Cortex of kidney (tissue), 1 donor: ENCODE measurements at places on chromosomes 4 and X.

DNA sequence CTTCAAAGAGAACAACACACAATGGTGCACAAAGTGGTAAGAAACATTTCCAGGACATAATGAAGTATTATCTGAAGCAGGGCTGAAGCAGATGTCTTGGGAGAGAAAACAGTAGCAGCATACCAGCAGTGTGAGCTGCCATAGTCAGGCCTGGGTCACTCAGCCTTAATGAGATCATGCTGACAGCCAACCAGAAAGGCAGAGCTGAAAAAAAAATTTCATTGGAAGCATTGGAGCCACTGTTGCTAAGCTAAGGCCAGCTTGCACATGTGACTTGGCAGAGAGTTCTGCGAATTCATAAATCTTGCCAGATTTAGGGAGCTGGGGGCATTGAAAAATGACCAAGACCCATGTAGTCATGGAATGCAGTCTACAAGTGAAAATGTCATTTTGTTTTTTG is 444.0 kb upstream of the PITX2 start:
- no peak for DNase-seq

GRCh38 chr4:18077808-18078207 is 56.3 kb upstream of the LCORL start:
- no peak for DNase-seq

- no peak for DNase-seq
These were observed 8.1 kb downstream of the RPL9 start for GRCh38 chr4:39450618-39451017.

- no peak for DNase-seq
These were observed 752.3 kb upstream of the NDST4 start for GRCh38 chr4:115865736-115866135.

DNA sequence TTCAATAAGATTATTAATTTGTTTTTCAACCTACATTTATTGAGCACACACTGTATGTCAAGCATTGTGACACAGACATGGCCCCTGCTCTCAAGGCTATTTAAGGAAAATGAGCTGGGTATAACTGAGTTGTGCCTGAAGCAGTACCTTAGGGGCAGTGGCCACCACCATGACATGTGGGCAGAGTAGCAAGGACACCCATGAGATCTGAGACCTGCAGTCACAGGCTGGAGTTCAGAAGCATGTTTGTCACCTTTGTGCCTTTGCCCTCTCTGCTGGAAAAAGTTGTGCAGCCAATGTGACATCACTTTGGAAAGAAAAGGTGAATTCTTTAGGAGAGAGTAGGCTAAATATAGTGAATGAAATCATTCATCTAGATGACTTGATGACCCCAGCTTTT is 501.3 kb downstream of the BCOR start:
- DNase-seq: no peak

GRCh38 chr4:112664611-112665010 is 27.7 kb downstream of the LARP7 start:
- no peak for DNase-seq

- no peak for DNase-seq
These were observed 115.7 kb downstream of the RCHY1 start for GRCh38 chr4:75398501-75398900.

DNA sequence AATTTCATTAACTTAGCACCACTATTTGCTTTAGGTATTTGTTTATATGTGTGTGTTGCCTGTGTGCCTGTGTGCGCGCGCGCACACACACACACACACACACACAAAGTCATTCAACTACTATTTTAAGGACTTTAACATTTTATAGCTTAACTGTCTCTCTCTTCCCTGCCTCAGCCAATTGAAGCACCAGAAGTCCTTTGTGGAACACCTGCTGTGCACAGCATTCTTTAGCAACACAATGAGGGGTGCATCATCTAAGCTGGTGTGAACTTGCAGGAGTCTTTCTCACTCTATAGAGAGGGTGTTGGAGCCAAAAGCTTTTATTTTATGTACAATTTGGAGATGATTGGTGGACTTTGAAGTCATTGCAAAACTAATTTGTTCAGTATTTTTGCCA is 31.3 kb downstream of the SLIT2 start:
- DNase-seq: no peak

DNA sequence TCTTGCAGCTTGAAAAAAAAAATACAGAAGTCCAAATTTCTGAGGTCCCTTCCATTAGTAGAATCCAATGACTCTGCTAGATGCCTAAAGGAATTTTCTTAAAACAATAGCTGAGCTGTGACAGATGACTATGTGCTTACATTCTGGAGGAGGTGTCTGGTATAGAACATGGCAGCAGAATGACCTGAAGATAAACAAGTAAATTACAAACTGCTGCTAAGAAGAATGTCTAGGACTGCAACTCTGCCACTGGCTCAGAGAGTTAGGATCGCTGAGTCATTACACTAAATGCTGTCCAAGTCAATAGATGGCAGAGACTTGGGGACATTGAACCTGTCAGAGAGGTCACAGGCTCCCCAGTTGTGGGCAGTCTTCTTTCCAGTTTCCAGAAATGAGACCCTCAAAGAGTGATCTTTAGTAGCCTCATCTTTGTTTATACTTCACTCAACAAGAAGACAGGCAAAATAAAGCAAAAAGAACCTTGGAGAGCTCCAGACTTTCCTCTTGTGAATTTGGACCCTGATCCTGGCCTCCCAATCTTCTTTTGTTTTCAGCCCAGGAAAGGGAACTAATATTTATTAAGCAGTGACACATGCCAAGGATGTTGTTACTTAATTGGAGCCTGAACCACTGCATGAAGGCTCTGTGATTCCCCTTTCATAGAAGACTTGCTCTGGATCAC is 56.4 kb upstream of the SCML1 start:
- DNase-seq: no peak

DNA sequence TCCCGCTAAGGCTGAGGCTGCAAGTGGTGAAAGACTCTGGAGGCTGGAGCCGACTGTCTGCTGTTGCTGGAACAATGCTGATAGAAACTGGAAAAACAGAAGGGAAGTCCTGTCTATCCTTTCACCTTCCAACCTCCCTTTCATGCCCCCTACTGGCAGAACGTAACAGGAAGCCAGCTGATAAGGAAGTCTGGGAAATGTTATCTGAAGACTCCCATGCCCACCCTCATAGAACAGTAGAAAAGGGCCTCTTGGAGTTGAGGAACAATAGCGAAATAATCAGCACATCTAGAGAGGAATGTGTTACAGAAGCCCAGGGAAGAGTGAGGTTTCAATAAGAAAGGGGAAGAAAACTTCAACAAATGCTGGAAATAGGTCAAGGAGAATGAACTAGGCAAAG is 117.1 kb upstream of the DKK2 start:
- no peak for DNase-seq

GRCh38 chrX:85001344-85001743 is 2.3 kb upstream of the APOOL start:
- DNase-seq: no peak
